AG09319 (cell line): ENCODE measurements at places on chromosomes 11 and 22.

DNA sequence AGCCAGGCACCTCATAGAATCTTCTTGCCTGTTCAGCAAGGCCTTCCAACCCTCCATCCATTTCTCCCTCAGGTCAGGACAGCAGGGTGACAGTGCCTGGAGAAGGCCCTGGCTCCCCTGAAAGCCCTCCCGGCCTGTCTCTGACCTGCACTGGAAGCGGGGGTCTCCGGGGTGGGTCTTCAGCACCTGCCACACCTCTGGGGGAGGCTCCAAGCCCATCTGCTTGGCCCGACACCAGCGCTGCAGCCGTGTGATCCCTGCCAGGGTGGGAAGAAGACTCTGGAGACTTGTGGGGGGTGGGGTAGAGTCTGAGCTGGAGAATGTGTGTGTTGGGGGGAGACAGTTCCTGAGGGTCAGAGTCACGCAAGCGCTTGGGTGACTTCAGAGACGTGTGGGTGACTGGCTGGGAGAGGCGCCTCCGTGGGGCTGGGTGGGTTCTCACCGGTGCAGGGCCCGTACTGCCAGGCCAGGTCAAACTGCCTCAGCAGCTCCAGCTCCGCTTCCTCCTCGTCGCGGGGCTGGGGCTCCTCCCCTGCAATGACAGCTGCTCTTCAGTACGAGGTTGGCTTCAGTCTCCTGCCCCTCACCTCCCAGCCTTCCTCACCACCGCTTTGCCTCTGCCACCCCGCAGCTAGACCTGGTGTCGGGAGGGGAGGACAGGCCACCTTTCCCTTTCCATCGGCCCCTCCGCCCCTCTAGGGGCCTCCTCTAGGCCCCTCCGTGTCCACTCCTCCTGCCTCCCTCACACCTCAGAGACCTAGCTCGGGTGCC is 615 bp downstream of the POLD4 start:
- DNase-seq, result no peak

- DNase-seq, result no peak
Measured at GRCh38 chr22:39937906-39938305, 22.3 kb upstream of the TMA7B start.

DNA sequence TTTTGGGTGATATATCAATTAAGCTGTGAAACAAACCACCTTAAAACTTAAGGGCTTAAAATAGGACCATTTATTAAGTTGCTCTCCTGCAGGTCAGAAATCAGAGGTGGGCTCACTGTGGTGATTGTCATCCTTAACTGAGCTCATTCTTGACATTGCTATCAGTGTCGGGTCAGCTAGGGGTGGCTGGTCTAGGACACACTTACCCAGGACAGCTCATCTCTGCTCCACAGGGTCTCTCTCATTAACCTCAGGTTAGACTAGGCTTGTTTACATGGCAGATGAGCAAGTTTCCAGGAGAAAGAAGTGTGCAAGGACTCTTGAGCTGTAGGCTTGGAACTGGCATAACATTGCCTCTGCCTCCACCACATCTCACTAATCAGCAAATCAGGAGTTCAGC is 601.0 kb upstream of the RAG2 start:
- DNase-seq, result no peak

DNA sequence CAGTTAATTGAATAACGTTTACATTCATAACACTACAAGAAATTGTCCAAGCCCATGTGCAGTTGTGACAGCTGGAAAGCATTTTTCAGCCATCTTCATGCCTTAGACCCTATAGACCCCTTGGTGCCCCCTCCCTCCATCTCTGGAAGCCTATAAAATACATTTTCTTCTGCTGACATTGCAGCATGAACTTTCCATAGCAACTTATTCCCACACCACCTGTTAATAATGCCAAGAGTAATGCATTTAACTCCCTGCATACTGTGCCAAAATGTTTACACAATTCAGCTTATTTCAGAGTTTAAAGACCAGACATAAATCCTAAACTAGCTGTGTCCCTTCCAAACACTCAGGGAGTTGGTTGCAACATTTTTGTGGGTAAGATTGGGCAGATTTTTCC is 143.0 kb upstream of the ARHGAP20 start:
- DNase-seq, result no peak

DNA sequence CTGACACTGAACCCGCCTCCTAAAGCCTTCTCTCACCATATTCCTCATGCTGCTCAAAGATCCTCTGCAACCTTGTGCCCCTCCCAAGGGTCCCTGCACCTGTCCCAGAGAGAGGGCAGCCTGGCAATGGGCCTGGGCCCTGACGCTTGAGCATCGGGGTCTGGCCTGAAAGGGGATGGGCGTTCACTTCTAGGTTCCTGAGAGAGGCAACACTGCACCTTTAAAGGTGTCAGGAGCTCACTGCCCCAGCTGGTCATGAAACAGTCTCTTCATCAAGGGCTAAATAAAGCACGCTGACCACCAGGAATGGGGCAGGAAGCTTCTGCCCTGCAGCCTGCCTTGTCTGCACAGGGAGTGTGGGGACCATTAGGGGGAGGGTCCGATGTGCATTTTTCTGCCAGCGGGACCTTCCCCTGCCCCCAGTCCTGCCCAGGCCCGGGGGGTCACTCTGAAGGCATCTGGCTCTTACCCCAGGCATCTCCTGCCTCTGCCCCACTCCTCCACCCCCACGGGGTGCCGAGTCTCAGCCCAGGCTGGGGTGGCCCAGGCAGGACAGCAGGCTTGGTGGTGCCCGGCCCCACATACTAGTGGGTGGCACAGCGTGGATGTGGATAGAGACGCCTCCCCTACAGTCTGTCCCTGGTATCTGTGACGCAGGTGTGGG is 3.5 kb downstream of the C11orf21 start:
- DNase-seq, result no peak
